ENCODE measurements at places on chromosomes 16 and 17.

DNA sequence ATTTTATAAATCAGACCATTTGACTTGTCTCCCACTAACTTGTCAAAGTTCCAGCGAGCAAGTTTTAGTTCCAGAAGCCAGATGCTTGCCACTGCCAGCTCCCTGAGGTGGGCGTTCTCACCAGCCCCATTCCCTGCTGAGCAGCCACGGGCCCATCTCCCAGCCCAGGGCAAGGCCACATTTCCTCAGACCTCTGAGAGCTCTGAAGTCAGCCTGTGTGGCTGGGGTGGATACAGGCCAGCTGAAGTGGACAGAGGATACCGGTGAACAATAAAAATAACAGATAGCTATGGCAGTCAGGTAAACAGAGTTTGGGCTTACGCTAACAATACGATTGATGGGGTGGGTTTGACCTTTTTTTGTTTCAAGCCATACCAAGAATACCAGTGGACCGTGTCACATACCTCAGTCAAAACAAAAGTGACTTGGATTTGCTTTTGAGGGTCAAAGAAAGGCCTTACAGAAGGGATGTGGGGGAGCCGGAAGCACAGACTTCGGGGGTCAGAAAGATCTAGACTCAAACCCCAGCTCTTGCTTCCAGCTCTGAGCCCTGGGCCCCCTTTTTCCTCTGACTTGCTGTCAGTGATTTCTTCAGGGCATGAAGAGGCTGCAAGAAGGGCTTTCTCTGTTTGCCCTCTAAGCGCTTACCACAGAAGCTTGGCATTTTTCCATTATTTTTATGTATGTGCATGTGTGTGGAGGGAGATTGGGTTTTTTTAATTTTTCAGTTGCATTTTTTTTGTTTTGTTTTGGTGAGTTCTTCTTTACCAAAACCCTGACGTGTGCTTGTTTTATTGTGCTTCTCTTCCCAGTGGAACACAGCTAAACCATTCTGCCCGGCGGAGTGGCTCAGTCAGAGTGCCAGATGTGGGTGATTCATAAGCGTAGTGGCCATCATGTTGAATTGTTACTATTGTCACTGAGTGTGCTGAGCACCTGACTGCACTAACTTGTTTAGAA is 109.9 kb downstream of the GNAO1 start:
- no peak for DNase-seq

DNA sequence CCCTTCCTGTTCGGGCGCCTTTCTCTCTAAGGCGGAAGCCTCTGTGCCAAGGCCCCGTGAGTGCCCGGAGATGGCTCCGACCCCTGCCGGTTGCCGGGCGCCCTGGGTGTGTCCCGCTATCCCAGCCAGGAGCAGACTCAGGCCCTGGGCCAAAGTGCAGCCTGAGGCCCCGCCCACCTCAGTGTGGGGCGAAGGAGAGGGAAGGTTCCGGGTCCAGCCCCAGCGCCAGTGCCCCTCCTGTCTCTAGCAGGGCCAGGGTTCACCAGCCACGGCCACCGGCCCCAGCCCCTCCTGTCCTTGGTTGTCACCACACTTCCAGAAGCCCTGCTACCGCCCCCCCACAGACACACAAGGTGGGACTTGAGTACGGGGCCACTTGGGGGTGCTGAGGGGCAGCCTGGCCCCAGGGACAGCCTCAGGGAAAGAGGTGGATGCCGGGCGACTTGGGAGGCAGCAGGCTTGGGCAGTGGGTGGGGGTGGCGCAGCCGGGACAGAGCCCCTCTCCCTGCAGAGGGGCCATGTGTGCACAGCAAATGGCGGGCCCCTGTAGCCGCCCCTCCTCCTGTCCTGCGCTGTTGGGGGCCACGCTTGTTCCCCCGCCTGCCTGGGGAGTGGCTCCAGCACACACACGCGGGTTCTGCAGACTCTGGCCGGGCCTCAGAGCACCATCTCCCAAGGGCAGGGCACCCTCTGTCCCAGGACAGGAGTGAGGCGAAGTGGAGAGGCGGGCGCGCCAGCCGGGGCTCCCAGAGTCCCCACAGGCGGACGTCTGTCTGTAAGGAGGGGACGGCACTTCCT is 6.0 kb downstream of the C1QTNF8 start:
- DNase-seq, result no peak

DNA sequence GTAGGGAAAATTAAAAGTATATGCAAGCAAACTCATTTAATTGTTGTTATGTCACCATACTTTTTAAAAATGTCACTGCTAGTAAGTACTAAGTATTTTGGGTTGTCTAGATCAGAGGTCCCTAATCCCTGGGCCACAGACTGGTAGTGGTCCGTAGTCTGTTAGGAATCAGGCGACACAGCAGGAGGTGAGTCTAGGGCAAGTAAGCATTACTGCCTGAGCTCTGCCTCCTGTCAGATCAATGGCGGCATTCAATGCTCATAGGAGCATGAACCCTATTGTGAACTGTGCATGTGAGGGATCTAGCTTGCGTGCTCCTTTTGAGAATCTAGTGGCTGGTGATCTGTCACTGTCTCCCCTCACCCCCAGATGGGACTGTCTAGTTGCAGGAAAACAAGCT is 21.6 kb downstream of the STXBP4 start:
- DNase-seq, result no peak

DNA sequence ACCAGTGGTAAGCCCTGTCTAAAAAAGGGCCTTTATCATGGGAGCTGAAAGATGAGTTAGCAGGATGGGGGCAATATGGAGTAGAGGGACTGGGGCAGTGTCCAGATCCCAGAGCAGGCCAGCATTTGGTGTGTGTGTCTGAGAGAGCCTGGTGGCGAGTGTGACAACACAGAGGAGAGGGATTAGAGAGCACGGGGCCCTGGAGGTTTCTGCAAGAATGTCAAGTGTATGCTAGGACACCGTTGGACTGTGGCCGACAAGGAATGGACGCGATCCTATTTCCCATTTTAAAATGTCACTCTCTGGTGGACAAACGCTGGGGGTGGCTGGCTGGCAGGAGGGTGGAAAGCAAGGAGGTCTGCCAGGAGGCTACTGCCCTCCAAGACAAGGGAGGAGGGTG is 12.4 kb downstream of the TAC4 start:
- DNase-seq, result no peak

DNA sequence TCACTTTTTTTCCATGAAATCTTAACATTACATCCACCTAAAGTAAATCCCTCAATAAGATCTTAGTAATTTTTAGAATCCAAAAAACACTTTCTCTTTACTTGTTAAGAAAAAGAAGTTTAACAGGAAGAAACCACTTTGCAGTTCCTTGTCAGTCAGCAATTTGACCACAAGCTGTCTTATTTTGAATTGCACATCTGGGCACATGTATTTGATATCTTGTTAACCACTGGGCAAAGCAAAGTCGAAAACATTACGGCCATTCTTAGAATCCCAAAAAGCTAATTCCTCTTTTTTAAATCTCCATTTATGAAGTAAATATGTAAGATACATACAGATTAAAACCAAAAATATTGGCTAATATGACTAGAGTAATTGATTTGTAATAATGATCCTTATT is 1.1 kb downstream of the ABCA10 start:
- no peak for DNase-seq

DNA sequence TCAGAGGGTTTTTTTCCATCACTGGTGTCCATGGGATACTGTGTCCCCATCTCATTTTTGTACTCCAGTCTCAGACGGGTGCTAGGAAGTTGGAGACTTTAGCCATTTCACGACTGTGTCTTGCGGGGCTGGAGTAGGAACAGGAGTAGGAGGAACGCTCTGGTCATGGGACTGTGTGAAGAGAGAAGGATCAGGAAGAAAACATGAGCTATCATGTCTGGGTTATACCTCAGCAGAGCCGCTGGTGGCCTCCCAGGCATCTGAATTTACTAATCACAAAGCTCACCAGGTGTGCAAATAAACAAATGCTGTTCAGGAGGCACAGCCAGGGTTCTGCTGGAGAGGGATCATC is 225.4 kb downstream of the SEC14L1 start:
- no peak for DNase-seq

- DNase-seq, result no peak
These were observed 180.3 kb upstream of the MYOCD start for GRCh38 chr17:12485361-12485906.

GRCh38 chr16:26665166-26665939 is 401.4 kb upstream of the C16orf82 start:
- peak; percentile 15 for DNase-seq

GRCh38 chr17:62705156-62705777 is 77.8 kb downstream of the MRC2 start:
- DNase-seq, result no peak

DNA sequence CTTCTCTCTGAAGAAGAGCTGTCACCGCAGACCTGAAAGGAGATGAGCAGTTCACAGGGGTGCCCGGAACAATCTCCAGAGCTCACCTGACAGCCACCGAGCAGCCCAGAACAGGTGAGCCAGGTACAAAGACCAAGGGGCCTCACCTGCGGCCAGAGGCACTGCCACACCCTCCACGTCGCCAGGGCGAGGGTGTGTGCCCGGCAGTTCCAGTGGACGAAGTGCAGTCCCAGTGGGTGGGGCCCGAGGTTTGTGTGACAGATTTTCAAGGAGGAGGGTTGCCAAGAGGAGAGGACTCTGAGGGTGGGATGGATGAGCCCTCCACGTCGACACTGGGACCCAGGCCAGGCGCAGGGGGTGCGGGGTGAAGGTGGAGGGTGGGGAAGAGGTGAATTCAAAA is 61.7 kb downstream of the SMPD3 start:
- no peak for DNase-seq

- no peak for DNase-seq
These were observed 1.3 kb upstream of the NOL11 start for GRCh38 chr17:67716405-67716798.

DNA sequence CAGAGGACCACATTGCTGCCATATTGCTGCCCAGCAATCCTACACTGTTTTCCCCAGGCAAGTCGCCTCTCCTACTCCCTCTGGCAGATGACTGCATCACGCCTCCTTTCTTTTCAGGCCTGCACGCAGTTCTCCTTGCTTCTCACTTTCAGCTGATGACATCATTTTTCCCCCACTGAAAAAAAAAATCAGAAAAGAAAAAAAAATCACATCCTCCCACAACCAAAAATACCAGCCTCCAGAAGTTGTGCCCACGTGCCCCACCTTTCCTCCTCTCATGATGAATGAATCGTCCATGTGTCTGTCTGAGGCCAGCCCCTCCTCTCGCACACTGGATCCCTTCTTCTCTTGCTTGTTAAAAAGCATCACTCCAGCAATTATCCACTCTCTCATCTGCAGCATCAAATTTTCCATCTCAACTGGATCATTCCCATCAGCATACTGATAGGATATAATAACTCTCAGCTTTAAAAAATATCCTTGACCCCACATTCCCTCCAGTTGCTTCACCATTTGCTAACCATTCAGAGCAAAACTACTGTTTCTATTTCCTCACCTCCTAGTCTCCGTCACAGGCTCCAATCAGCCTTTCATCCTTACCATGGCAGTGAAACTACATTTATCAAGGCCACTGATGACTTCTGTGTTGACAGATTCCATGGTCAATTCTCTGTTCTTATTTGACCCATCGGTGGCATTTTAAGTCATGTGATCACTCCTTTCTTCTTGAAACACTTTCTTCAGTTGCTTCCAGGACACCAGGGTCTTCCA is 30.1 kb upstream of the DYNLL2 start:
- DNase-seq, result no peak

DNA sequence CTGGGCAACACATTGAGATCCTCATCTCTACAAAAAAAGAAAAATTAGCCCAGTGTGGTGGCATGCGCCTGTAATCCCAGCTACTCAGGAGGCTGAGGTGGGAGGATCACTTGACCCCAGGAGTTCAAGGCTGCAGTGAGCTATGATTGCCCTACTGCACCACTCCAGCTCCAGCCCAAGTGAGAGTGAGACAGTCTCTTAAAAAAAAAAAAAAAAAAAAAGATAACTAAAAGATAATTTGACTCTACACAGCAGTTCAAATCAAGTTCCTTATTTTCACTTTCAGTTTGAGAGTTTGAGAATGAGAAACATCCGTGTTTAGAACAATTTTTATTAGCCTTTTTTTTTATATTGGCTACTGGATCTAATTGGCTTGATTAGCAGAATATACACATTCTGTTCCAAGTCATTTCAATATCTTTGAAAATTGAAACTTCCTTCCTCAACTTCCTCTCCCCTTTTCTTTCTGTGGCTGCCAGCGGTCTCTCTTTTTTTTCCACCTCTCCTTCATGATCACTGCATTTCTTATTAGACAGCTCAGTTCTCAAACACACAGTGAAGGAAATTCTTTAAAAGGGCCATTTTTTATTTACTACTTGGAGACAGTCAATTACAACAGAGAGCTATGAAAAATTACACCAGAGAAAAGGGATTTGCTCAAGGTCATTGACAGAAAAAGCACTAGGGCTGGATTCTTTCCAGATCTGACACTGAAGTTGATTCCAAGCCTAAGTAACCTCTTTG is 4.5 kb upstream of the ACSF2 start:
- DNase-seq, result no peak

GRCh38 chr17:81015136-81015535 is 19.8 kb upstream of the BAIAP2 start:
- DNase-seq, result no peak

GRCh38 chr17:78351449-78352006 is 8.3 kb downstream of the SOCS3 start:
- no peak for DNase-seq

DNA sequence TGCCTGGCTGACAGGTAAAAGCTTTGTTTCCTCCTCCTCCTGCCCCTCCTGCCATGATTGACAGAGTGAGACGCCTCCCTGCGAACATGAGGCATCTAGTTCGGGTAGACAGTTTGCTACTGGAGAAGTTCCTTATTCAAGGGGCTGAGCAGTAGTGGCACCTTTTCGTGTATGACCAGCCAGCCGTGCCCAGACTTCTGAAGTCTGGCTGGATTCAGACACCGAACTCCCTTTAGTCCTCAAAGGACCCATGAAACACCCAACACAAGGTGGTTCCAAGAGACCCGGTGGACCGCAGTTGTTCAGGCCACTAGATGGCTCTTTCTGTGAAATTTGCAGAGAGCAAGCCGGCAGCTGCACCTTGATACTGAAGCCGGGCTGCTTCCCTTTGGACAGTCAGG is 192.8 kb downstream of the XYLT1 start:
- no peak for DNase-seq

GRCh38 chr16:87172632-87173031 is 144.6 kb downstream of the C16orf95 start:
- no peak for DNase-seq

GRCh38 chr17:4498461-4499397 is at the start of gene SPNS2:
SPNS2 (plus strand) TSS chr17:4498881; CDS start chr17:4499048, 167 bp downstream.
- DNase-seq, result no peak

- DNase-seq, result no peak
These were observed 2.8 kb upstream of the MSI2 start for GRCh38 chr17:57253362-57254065.

- DNase-seq, result no peak
These were observed 1.5 kb downstream of the VPS35 start for GRCh38 chr16:46687486-46687885.

Measured in stimulated activated CD4-positive, alpha-beta T cell treated with anti-CD3 and anti-CD28 coated beads, Interleukin-12 subunit alpha, Interleukin-12 subunit beta, amount 100 ng/mL, for 48 hours (primary cell).